NCI-H526 (cell line): ENCODE measurements at places on chromosomes 1 and 21.

GRCh38 chr1:31064718-31065309, 703 bp downstream of the PUM1 start:
- DNase-seq = peak; percentile 82

GRCh38 chr21:44819283-44820243, 1.7 kb upstream of the SUMO3 start:
- no peak for DNase-seq

DNA sequence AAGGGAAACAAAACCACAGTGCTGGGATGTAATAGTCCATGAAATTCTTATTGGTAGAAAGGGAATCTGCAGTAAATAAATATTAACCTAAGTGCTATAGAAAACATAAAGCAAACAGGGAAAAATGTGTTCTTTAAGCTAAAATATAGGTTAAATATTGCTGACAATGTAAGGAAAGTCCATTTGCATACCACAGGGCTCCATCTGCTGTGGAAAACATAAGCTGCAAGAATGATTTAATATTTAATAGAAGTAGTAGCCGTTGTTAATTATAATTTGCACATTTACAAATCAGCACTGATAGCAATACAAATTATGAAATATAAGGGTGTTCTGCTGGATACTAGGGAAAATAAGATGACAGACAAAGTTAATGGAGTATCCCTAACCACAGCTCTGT, 444.9 kb upstream of the PKN2 start:
- DNase-seq = peak; percentile 39

DNA sequence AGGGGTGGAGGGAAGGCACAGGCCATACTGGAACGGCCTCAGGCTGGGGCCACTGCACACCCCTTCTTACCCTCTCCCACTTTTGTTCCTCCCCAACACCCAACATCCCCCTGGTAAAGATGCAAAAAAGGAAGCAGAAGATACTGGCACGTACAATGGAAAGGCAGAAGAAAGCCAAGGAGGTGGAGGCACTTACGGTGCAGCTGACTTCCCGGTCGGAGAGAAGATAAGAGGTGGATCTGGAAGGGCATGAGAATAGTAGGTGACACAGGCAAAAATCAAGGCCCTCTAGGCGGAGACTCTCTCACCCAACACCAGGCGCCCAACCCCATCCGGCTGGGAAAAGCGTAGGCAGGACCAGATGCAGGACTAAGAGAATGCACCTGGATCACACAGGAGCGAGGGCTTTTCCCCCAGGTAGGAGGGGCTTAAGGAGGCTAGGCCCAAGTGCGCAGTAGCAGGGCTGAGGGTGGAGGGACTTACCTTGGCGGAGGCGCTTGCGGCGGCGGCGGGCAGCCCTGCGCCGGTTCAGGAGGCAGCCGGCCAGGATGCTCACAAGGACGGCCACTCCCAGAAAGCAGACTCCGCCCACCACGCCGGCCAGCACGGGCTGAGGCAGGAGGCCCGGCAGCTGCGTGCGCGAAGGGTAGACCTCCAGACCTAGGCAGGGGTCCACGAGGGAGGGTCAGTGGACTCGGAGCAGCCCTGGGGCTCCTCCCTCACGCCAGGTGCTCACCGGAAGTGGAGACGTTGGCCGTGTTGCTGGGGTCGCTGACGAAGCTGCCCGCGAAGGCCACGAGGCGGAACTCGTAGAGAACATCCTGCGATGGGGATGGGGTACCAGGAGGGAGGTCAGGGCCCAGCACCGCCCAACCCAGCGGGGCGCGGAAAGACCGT, 4.1 kb upstream of the TAGLN2 start:
- no peak for DNase-seq

DNA sequence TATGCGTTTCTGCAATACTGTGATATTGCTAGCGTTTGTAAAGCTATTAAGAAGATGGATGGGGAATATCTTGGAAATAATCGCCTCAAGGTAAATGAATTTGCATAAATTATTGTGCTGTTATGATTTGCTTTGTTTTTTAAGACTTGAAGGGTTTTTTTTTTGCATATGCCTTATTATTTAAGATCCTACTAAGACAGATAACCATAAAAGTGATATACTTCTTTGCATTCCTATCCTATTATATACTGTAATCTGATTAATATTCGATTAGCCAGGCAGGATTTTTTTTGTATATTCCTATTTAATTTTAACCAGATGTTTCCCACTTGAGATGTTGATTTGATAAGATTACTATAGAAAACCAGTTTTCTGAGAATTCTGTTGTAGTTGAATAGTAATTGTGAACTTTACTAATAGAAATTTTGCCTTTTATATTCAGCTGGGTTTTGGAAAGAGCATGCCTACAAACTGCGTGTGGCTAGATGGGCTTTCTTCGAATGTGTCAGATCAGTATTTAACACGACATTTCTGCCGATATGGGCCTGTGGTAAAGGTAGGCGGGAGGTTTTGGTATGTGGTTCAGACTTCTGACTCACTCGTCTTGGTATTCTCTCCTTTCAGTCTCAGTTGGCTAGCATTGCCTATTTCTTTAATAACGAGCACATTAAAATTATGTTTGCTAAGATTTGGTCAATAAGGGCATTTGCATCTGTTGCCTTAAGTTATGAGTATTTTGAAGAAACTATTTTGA, 56.8 kb downstream of the ZBTB17 start:
- no peak for DNase-seq

DNA sequence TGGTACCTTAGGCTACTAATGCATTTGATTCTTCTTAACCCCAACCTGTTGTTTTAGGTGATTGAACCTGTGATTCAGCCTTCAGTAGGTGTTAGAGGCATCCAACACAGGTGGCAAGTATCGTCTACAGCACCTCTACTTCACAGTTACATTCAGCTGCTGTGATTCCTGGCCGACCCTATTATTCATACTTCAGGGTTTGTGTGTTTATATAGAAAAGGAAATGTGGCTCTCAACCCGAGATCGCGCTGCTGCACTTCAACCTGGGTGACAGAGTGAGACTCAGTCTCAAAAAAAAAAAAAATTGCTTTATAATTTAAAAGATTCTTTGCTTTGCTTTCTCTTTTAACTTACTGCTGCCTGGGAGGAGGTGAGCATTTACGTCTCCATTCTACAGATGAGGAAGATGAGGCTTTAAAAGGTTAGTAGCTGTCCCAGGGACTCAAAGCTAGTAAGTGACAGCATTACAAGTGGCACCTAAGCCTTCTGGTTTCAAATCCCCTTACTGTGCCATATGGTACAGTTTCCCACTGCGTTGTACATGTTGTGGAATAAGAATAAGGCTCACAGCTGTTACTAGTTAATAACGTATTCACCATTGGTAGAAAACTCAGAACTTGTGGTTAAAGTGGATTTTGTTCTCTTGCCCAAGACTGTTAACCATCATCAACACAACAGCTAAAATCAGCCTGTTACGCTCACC, 9.9 kb upstream of the GPR25 start:
- no peak for DNase-seq

- no peak for DNase-seq
Observed at GRCh38 chr1:205451202-205451601, 4.6 kb downstream of the BLACAT1 start.

DNA sequence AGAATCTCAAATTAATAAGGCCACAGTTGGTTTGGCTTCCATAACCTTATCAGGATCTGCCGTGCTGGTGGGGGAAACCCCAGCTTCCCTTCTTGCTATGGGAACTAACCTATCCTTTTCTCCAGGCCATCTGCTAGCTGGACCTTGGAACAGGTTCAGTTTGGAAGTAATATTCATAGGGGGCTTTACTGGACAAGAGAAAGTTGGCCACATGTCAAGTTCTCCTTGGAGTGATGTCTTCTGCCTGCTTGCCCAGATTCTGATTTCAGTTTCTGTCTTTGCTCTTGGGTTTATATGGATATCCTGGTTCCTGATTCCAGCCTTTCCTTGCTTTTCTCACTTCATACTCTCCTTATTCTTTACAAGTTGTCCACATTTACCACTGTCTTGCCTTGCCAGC, 279.6 kb downstream of the ASTN1 start:
- no peak for DNase-seq

GRCh38 chr1:217620814-217621213, 10.1 kb downstream of the GPATCH2 start:
- no peak for DNase-seq

DNA sequence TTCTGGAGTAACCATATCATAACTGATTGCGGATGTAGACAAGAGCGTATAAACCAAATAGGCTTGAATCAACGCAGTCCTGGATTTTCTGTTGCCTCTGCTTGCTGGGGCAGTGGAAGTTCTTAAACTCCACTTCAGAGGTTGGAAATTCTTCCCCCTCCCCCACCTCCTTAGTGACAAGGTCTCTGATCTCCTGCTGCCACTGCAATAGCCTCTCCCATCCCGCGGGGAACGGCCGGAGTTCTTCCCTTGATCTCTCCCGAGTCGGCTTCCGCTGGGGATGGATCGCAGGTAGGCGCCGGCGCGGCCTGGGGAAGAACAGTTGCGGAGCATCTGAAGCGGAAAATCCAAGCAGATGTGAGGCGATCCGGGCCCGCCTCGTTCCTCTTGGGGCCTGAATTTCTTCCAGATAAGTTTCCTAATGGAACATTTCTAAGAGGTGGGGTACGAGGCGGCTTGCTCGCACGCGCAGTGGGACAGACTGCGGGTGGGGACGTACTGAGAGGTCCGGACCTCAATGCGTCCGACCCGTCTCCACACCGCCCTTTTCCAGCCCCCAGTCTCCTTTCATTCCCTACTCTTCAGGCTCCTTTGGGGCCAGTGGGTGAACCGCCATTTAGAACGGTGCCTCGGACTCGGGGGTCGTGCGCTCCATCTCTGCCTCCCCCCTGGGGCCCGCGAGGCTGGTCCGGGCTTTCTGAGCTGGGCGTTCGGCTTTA, 3.1 kb upstream of the SIM2 start:
- no peak for DNase-seq

- no peak for DNase-seq
Observed at GRCh38 chr1:247299723-247300381, 31.8 kb downstream of the ZNF496 start.

GRCh38 chr1:11320153-11320936, 47.3 kb downstream of the UBIAD1 start:
- peak; percentile 56 for DNase-seq
